Hypothalamus (tissue), 51 donors: ENCODE measurements at places on chromosomes 2 and 18.

- DNase-seq: no peak
Observed at GRCh38 chr2:73037947-73038585, 33.4 kb downstream of the SFXN5 start.

DNA sequence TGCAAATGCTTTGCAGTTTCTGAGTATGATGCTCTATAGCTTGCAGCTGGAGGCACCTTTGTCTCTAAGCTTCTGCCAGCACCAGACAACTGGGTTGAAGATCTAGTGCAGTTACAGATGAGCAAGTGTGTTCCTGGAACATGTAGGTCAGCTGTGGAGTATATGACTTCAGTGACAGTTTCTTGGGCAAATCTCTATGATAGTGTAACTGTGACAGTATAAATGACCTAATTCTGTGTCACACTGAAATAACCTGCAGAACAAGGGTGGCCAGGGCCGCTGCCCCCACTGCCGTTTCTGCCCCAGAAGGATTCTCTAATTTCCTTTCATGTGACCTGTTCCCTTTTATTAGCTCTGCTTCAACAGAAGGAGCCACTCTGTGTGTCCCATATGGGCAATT, 145.3 kb upstream of the DAPL1 start:
- DNase-seq: no peak

GRCh38 chr2:141041281-141041680, 1089.5 kb downstream of the LRP1B start:
- DNase-seq: no peak

DNA sequence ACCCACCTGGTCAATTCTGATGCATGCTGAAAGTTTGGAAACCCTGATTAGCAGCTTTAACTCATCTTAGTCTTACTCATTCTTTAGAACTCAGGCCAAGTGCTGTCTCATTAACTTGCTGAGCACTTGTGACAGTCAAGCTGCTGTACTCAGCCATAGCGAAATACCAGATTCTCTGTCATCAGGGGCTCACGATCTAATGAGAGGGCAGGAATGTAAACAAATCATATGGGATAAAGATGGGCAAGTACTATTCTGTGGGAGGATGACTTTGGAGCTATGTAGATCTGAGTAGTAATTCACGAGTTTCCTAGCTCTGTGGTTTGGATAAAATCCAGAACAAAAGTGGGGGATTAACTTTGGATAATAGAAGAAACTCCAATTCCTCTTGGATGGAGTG, 376.6 kb downstream of the HRH4 start:
- DNase-seq: no peak

DNA sequence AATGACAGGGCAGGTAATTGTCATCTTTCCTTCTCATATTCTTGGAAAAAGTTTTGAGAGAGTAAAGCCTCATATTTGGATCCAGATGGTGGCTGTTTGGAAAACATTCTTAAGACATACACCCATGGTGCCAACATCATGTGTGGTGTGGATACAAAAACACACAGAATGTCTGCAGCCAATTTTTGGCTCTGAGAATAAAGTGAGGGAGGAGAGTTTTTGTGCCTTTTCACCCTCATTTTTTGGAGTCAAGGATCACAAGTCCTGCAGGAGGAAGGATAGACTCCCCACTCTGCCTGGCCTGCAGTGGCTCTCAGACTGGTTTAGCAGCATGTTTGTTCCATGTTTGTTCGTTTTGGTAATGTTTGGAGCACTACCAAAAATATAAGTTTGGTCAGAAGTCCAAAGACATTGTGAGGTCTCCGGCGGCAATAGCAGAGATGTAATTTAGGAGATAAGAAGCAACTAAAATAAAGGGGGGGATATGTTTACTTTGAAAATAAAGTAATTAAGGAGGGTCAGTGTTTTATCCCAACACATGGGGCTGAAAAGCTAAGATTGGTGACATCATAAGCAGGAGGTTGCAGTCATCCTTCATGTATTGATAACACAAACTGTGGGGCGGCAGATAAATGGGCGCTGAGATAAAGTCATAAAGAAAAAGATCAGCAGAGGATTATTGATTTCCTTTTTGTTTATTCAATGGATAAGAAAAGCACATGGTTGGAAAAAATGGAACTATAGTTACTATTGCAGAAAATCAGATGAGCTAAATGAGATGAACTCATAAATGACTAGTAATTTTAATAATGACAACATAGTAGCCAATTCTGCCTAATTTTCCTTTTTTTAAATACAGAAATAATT, 655 bp downstream of the NOSTRIN start:
- DNase-seq: no peak

DNA sequence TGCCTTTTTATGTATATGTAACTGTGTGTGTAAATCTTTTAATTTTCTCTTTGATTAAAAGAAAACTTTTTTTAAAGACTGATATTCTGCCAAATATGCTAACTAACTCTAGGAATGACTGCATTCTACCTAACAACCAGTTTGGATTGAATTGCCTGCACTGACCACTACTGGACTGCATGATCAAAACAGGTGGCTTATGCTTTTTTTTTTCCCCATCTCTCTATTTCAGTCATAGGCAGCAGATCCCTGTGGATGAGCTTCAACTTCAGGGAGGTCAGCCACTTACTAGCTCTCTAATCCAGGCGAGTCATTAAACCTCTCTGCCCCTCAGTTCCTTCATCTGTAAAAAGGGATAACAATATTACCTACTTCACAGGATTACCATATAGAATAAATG, 138.6 kb upstream of the SERTAD2 start:
- DNase-seq: no peak

DNA sequence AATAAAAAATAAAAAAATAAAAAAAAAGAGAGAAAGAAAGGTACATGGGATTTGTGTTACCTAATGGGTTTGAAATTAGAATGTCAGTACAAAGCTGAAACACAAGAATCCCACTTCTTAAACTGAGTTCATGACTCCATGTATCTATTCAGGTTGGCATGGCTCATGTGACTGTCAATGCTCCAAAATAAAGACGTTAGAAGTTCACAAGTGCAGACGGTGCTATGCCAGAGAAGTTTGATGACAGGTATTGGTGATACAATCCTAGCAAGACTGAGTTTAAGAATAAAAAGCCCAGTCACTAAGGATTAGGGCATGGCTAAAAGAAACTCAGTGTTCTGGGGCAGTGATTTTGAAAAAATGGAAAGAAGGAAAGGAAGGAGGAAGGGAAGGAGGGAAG, 254.3 kb downstream of the XIRP2 start:
- no peak for DNase-seq

- no peak for DNase-seq
Observed at GRCh38 chr18:44887227-44887631, 206.5 kb downstream of the SETBP1 start.

DNA sequence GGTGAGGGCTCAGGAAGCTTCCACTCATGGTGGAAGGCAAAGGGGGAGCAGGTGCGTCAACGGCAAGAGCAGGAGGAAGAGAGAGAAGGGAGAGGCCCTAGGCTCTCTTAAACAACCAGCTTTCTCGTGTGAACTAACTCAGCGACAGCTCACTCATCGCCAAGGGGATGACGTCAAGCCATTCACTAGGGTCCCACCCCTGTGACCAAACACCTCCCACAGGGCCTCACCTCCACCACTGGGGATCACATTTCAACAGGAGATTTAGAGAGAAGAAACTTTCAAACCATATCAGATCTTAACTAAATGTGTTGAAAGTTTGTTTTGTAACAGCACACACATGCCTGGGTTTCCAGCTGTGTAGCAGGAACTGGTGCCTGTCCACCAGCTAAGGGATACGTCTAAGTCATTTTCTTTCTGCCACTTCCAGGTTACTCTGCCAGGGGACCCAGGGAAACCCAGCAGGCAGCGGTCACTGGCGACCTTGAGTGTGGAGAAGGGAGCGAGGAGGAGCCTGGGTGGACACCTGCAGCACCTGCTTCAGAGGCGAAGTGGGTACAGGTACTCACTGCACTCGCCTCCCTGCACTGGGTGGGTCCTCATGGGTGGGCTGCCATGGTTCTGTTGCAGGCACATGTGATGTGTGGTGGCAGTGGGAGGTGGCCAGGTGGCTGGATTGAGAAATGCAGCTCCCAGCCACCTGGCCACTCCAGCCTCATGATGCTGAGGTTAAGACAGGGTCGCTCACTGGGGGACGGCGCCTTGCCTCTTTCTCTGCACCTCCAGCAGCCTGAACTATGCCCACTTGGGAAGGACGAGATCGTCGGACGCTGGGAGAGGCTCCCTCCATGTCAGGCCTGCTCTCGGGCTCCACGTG, 8.4 kb upstream of the GPC1 start:
- DNase-seq: no peak

DNA sequence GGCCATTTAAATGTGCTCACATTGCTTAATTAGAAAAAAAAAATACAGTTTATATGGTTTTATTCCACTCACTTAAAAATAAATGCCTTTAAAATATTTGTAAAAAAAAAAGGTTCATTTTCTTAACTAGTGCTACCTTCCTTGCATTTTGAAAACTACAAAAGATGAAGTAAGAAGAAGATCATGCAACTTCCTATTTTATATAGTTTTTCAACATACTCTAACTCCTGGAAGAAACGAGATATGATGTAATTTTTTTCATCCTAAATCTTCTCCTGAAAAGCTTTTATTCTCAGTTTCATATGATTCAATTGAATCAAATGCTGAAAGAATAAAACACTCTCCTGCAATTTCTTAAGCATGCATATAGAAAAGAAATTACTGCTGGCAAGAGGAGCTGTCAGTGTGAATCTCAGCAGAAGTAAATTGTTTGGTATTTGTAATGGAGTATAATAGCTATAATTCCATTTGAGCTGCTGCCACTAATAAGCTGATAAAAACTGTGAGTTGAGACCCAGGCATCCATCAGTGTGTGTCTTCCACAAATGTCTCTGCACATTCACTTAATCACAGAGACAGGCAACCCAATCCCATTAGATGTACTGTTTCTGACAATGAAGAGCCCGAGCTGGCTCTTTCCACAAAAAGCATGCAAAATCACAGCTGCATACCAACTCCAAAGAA, 3.7 kb downstream of the FTCDNL1 start:
- no peak for DNase-seq

DNA sequence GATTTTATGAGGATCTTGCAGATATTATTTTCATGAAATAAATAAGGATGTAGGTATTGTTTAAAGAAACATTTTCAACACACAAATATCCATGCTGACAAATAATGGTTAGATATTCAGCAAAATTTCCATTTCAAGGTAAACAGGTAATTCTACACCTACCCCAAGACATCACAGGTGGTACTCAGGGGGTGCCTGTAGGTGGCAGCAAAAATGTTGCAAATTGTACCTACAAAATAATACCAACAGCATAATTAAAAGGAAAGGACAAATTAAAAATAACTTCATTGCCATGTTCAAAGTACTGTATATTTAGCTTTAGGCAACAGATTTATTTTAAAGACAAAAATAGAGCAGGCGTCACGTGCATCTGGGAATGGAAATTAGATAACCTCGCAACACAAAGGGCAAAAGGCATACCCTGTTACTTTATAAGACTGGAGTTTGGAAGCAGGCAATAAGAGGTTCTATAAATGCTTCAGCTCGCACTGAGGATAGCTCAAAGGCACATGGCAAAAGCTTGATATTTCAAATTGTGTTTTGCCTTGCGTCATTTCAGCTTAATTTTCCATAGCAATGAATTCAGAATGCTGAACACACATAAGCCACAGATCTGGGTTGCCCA, 630.5 kb downstream of the TDRD15 start:
- DNase-seq: no peak

DNA sequence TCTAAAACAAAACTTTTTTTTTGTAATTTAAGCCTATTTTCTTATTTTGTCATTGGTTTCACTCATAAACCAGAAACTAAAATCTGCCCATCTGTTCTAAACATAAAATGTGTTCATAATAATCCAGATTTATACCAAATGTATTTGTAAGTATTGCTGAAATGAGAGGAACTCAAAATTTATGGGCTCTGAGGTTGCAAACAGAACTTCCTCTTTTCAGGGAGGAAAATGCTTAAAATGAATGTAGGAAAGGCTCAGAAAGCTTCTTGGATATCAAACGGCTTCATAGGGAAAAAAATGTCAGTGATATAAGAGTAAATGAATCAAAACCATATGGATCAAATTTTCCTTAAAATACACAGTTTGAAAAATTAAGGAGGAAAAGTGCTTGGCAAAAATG, 83.9 kb downstream of the PAX3 start:
- no peak for DNase-seq

DNA sequence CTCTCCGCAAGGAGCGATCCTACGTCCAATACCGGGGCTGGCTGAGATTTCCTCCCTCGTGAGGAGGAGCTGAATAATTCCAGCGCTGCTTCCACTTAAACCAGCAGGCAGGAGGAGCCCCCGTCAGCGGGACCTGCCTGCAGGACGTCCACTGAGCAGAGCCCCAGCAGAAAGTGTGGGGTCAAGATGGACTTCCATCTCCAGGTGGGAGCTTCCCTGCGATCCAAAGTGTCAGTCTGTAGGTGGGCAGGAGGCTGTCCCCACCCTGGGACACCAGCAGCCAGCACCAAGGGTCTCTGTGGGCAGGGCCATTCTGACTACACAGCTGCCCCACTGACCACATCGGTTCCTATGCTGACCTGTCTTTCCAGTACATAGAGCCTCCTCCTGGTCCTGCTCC, 462 bp upstream of the OTOS start:
- DNase-seq: no peak
